ENCODE measurements at places on chromosomes 7 and 10.

- DNase-seq, result no peak
Measured at GRCh38 chr7:113891828-113892227, 27.0 kb downstream of the PPP1R3A start.

GRCh38 chr7:103967401-103967800, 22.1 kb downstream of the RELN start:
- DNase-seq, result no peak

- DNase-seq, result no peak
Measured at GRCh38 chr10:120505866-120506265, 48.8 kb downstream of the PLPP4 start.

DNA sequence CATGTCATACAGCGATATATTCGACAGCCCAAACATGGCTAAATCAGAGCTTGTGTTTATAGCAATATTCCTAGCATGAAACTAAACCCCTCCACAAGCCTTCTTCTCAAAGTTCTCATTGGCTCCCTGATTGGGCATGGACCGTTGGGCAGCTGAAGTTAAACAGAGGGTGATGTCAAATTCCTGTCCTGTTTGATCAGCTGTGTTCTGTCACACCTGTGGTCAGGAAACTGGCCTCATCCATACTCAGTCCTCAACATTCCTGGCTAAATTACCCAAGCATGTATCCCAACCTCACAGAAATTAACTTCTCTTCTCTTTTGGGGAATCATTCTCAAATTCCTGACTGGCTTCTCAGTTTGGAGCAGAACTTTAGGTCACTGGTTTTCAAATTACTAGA, 107.9 kb downstream of the ODAD2 start:
- DNase-seq, result no peak

- DNase-seq, result no peak
Measured at GRCh38 chr10:51861731-51862130, 162.3 kb upstream of the CSTF2T start.

GRCh38 chr7:130426564-130426963, 14.3 kb downstream of the CEP41 start:
- no peak for DNase-seq

- no peak for DNase-seq
Measured at GRCh38 chr10:124728071-124728829, 15.9 kb downstream of the FAM53B start.

GRCh38 chr7:84232646-84233045, 38.1 kb upstream of the SEMA3A start:
- DNase-seq, result no peak

DNA sequence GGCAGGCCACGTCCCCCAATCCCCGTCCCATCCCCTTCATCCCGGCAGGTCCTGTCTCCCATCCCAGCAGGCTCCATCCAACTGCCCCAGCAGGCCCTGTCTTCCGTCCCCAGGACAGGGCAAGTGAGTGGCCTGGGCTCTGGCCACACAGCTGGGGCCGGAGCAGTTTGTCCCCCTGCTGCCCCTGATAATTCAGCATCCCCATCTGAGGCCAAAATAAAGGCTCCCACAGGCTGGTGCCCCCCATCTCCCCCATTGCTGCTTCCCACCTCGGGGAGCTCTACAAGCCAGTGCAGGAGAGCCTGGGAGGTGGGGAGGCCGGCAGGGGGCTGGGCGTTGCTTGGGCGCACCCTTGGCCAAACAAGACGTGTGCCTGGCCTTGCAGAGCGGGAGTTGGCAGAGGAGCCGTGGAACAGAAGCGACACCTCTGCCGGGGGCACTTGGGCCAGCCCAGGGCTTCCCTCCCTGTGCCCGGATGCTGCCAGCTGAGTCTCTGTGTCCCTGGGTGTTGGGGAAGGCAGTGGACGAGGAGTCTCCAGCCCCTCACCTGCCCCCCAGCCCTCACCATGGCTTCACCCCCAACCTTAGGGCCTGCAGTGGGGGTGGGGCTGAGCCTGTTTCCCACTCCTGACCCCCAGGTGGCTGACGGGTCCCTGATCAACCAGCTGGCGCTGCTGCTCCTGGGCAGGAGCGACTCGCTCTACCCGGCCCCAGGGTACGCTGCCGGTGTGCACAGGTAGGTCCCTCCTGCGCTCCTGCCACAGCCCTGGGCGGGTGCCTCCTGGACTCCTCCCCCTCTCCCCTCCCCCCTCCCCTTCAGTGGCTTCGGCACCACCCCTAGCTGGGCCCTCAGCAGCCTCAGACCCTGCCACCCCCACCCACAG, 14.0 kb downstream of the AP5Z1 start:
- DNase-seq, result no peak

DNA sequence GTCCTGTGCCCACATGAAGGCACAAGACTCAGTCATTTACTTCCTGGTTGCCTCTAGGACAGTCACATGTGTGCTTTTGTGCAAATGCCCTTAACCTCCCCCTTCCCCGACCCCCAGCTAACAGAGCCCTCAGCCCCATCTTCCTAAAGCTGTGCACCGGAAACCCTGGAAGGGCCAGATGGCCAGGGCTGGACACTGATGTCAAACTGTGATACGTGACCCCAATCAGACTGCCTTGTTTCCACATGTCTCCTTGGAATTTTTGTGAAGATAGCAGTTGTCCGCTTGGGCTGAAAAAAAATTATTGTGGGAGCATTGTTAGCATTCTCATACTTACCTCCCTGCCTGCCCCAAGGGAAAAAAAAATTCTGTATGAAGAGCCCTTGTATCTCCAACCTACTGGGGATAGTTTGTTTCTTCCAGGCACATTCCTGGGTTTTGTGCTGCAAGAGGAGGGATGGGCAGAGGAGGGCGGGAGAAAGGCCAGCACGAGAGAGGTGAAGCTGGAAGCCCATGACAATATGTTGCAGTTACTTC, 17.0 kb upstream of the ADAM12 start:
- DNase-seq, result no peak

- DNase-seq, result no peak
Measured at GRCh38 chr7:24241206-24241605, 42.8 kb upstream of the NPY start.

- DNase-seq, result no peak
Measured at GRCh38 chr10:124532106-124532641, 70.6 kb downstream of the LHPP start.

DNA sequence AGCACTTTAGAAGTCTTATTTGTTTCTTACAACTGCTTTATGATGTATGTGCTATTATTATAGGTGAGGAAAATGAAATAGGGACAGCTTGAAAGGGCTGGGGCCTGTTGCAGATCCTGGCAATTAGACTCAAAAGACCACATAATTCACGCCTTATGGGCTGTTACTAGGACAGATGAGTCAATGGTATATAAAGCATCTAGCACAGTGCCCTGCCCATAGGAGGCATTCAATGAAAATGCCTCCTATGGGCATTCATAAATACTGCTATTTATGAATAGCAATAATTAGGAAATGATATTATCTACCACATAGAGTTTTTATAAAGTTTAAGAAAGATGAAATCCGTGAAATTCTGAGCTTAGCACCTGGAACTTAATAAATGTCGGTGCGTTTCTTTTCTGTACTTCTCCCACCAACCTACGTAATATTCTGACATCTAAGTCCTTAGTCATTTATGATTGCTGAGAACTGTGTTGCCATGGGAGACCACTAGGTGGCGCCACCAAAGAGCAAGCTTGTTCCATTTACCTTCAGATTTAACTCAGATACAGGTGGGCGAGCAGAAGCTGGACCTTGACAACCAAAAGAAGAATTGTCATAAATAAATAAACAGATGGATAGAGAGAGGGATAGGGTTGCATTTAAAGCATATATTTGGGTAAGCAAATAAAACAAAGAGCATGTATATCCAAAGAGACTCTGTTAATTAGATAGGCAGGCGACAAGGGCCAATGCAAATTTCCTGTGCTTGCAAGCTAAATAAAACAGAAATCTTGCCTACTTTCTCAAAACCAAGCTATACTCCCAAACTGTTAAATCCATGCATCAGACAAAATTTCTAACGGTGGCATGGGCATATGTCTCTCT, 699.9 kb downstream of the INHBA start:
- DNase-seq, result no peak

- DNase-seq, result no peak
Measured at GRCh38 chr7:83976302-83976701, 218.3 kb downstream of the SEMA3A start.

DNA sequence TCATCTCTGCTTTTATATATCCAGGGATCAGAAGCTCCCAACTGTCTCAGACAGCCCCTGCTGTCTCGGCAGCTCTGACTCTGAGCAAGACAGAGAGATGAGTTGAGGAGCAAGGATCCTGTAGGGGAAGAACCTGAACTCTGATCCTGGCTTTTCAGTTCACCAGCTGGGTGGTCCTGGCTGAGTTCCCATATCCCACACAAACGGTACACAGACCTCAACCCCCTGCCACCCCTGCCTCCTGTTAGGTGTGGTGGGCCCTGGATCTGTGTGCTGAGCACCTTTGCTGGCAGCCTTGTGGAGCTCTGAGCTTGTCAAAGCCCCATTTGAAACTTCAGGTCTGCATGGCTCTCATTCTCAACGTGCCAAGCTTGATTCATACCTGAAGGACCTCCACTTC, 54.3 kb upstream of the GPR26 start:
- no peak for DNase-seq

- no peak for DNase-seq
Measured at GRCh38 chr7:139767561-139767982, 10.2 kb downstream of the HIPK2 start.

DNA sequence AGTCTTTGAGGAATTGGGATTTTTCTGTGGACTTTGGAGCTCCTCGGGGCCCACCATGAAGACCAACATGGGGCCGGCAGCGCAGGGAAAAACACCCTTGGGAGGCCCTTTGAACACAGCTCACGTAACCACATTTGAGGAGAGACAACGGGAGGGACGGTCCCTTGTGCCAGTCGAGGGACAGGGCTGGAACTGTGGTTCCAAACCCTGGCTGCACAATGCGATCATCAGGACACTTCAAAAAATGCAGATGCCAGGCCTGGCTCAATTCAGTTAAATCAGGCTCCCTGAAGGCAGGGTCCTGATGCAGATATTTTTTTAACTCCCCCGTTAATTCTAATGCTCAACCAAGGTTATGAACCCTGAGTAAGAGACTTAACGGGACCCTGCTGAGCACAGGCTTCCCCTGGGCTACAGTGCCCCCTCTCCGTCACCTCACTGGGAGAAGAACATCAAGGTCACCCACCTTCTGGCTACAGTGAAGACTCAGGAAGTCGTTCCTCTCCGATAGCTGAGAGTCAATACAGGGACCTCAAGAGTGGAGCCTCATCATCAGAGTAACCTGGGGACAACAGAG, 30.4 kb downstream of the LYZL1 start:
- no peak for DNase-seq

- no peak for DNase-seq
Measured at GRCh38 chr7:68914006-68914405, 684.3 kb upstream of the AUTS2 start.

DNA sequence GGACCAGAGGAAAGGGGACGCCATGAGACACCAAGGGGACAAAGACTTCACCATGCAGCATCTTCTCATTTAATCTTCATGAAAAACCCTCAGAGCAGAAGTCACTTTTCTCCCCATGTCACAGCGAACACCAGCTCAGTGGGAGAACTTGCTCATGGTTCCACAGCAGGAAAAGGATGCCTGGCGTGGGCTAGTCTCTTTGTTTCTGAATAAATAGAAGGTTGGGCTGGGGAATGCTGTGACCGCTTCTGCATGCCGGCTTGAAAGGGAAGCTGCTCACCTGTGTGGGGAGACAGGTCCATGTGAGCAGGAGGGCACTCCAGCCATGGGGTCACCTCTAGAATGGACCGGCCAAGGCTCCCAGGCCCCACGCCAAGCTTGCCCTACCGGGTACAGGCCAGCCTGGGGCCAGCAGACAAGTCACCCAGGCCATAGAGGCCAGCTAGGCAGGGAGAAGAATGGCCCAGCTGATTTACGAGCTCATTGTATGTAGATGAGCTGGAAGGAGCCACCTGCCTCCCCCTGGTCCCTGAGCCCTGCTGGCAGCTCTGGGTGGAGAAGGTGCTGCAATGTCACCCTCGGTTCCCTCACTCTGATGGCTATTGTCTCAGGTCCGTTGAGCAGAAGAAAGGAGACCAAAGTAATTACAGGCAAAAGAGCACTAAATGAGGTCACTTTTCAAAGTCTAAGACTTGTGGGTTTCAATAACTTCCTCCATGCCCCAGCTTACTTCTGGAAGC, 82.0 kb upstream of the PDZD8 start:
- no peak for DNase-seq

- peak; percentile 21 for DNase-seq
Measured at GRCh38 chr7:98051118-98051744, 55.4 kb upstream of the LMTK2 start.

DNA sequence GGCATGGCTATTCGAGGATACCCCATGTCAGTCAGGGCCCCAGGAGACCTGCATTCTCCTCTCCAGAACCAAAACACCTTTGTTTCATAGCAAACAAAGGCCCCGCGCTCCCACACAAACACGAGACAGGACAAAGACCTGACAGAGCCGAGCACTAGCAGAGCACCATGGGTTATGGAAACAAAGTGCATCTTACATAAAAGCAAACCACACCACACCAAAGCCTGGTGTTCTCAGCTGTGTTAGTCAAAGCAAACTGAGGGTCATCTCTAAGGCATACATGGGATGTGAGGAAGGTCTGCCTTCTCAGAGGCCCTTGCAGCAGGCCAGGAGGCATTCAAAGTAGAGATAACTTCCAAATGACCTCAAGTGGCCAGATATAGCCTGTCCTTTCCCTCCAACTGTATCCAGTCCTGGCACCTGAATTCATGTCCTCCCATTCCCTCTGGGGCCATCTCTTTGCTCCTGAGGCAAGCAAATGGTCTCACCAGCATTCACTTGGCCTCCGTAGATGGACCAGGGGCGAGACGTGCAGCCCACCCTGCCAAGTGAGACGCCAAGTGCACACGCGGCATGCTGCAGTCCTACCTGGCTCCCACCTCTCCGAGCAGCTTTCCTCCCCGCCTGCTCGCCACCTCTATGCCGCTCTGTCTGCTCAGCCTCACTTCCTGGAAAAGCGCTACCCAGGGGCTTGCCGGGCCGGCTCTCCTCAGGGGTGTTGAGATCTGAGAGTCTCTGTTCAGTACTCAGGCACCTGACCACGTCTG, 45.3 kb upstream of the PDLIM1 start:
- no peak for DNase-seq

DNA sequence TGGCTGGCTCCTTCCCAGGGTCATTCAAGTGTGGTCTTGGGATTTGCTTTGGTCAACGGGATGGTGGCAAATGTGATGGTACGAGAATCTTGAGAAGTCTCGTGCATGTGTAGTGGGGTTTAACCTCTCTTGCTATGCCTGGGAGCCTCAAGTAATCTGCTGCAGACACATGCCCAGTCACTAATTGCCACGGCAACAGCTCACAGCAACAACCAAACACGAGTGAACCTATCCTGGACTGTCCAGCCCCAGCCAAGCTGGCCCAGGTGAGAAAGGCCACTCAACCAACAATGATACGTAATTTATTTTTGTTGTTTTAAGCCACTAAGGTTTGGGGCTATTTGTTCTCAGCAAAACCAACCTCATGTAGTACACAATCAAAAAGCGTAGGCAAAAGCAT, 38.1 kb upstream of the DDC start:
- DNase-seq, result no peak

DNA sequence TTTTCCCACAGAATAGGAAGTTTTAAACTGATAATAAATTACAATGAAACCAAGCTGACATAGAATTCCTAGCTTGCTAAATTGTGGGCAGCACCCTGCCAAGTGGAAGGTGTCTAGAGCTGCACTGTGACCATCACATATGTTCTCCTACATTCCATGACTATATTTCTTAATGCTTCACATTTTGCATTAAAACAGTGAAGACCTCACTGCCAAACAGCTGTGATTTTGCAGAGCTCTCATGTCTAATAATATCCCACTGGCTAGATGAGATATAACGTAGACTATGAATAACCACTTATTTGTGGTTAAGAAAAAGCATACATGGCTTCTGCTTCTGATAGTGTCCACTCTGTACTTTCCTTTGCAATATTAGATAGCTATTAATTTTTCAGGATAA, 228.3 kb upstream of the TEX47 start:
- no peak for DNase-seq

Measured in activated naive CD4-positive, alpha-beta T cell (primary cell).